ENCODE measurements at places on chromosomes 2 and 18. TPM values are rescaled to one million over a fixed set of nuclear protein-coding genes. Genes with fewer than 3 reads are reported as not detected.

SIX3 gene
- total RNA-seq, result not detected

LYPD6B gene
- not detected for total RNA-seq

UGT1A8 gene
- total RNA-seq, result not detected

GPR39 gene
- not detected for total RNA-seq

NABP1 gene
- 6.6 TPM for total RNA-seq

RGPD3 gene
- total RNA-seq, result 0.08 TPM

LTBP1 gene
- total RNA-seq, result 124 TPM

SALL3 gene
- 0.30 TPM for total RNA-seq

PPP1R1C gene
- total RNA-seq, result 29.6 TPM

EIF2B4 gene
- total RNA-seq, result 34.9 TPM

GAD1 gene
- 0.46 TPM for total RNA-seq

SGPP2 gene
- total RNA-seq, result 1.0 TPM

PRPF40A gene
- total RNA-seq, result 36.3 TPM

PAX3 gene
- total RNA-seq, result 0.19 TPM

VIT gene
- 2.6 TPM for total RNA-seq

RNU2-63P gene
- not detected for total RNA-seq

KRTCAP3 gene
- not detected for total RNA-seq

STRN gene
- total RNA-seq, result 78.0 TPM

RIOK3 gene
- total RNA-seq, result 68.4 TPM

ABCB11 gene
- total RNA-seq, result 0.03 TPM

SETBP1 gene
- total RNA-seq, result 15.5 TPM

CD226 gene
- 2.4 TPM for total RNA-seq

RIT2 gene
- not detected for total RNA-seq

SRBD1 gene
- 11.2 TPM for total RNA-seq

MEP1B gene
- total RNA-seq, result 0.13 TPM

SLC4A5 gene
- 3.6 TPM for total RNA-seq

SH3BP4 gene
- total RNA-seq, result 9.1 TPM

CXCR1 gene
- 1.9 TPM for total RNA-seq

CROCC2 gene
- not detected for total RNA-seq

TTC31 gene
- total RNA-seq, result 11.2 TPM

REEP1 gene
- 21.7 TPM for total RNA-seq

CFAP221 gene
- 1.2 TPM for total RNA-seq

TRIB2 gene
- 49.9 TPM for total RNA-seq

RBBP8 gene
- total RNA-seq, result 7.2 TPM

FRZB gene
- total RNA-seq, result 4.3 TPM

NT5C1B gene
- total RNA-seq, result not detected

STPG4 gene
- not detected for total RNA-seq

TRPM8 gene
- 0.73 TPM for total RNA-seq

CRYGD gene
- total RNA-seq, result not detected

C18orf32 gene
- 65.2 TPM for total RNA-seq

WDSUB1 gene
- total RNA-seq, result 8.6 TPM

ERICH2 gene
- total RNA-seq, result 1.7 TPM

CCDC150 gene
- total RNA-seq, result 1.5 TPM

GDF7 gene
- total RNA-seq, result 0.94 TPM

PRSS56 gene
- not detected for total RNA-seq

GPR55 gene
- not detected for total RNA-seq

SCTR gene
- total RNA-seq, result 0.59 TPM

ARPC2 gene
- 172 TPM for total RNA-seq

ZBTB7C gene
- 8.0 TPM for total RNA-seq

ACOXL gene
- total RNA-seq, result not detected

UGT1A10 gene
- total RNA-seq, result not detected

SPDYA gene
- 0.92 TPM for total RNA-seq

SEPTIN10 gene
- 57.4 TPM for total RNA-seq

C2orf72 gene
- total RNA-seq, result 0.08 TPM

OR6B2 gene
- not detected for total RNA-seq

USP37 gene
- total RNA-seq, result 7.1 TPM

DLGAP1 gene
- total RNA-seq, result 6.5 TPM

All from cardiac septum (tissue), 1 donor.